ENCODE measurements at places on chromosomes 7 and 10. TPM values are rescaled to one million over a fixed set of nuclear protein-coding genes. Genes with fewer than 3 reads are reported as not detected.
A peak's percentile ranks its signal among the peaks of the same experiment; 100 is the strongest.

DNA sequence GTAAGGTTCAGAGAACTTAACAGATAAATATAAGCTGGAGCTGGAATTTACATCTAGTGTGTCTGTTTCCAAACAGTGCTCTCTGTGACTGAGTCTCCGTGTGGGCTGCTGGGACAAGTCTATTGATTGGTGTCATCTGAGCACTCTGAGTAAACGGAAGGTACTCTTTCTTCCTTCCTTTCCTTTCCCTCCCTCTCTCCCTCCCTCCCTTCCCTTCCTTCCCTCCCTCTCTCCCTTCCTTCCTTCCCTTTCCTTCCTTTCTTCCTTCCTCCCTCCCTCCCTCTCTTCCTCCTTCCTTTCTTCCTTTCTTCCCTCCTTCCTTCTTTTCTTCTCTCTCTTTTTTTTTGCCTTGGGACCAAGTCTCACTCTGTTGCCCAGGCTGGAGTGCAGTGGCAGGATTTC, 61.8 kb downstream of the ANKRD61 start:
- no peak for DNase-seq
- H3K4me3 ChIP-seq, result no peak overlapping the region
- no peaks in the 10 kb centered on the region for H3K36me3 ChIP-seq
- no peaks in the 10 kb centered on the region for H3K4me1 ChIP-seq
- no peaks in the 10 kb centered on the region for H3K27me3 ChIP-seq
- H3K27ac ChIP-seq, result no peak overlapping the region

The GIMAP4 gene
- total RNA-seq, result 68.5 TPM

The NME8 gene
- 1.0 TPM for total RNA-seq

DNA sequence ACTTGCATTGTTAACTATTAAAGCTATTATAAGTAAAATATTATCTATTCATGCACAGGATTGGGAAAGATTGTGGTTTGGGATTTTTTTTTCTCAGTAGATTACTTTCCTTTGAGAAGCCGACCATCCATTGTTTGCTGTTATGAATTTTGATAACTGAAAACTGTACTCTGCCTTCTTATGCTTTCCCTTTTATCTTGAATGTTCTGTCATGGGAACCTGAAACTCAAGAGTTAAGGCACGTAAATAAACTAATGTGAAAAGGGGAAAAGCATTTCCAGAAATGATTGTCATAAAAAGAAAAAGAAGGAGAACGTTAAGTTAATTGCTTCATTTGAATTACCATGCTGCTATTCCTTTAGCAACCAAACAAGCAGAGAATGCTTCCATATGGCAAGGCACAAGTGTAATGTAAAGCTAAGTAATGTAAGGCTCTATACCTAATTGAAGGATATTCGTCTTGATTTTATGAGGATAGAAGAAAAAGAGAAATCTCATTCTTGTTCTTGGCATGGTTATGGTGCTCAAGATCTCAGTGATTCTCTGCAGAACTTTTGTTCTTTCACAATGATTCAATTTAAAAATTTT, 370.8 kb downstream of the AUTS2 start:
- no peaks in the 10 kb centered on the region for H3K36me3 ChIP-seq
- H3K27ac ChIP-seq, result no peak overlapping the region
- H3K4me3 ChIP-seq, result no peak overlapping the region
- DNase-seq, result no peak
- no peaks in the 10 kb centered on the region for H3K27me3 ChIP-seq

DNA sequence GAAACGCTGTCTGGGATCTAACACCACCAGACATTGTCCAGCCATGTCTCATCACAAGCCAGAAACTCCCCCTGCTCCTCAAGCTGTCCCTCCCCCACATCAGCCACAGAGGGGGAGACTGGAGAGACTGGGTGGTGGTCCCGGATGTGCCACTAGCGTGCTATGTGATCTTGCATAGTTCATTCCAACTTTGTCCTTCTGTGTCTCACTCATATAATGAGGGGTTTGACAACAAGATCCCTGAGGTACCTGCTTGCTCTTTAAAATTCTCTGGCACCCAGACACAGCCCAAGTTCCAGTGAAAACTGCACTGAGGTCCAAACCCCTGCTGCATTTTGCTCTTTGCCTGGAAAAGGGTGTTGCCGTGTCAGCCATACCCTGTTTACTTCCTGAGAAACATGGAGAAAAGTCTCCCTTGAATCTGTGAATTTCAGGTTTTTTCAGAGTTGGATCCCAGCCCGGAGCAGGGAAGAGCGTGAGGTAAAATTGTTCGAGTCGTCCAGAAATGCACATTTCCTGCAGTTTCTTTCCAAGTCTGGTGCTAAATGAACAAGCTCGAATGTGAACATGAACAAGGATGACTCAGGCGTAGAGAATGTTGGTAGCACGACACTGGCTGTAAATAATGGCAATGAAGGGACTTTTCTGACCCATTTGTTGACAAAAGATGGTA, 156.6 kb downstream of the CCDC3 start:
- no peaks in the 10 kb centered on the region for H3K36me3 ChIP-seq
- H3K4me3 ChIP-seq, result no peak overlapping the region
- no peaks in the 10 kb centered on the region for H3K27me3 ChIP-seq
- no peak for DNase-seq
- H3K27ac ChIP-seq, result no peak overlapping the region

- H3K4me3 ChIP-seq, result no peak overlapping the region
- no peaks in the 10 kb centered on the region for H3K36me3 ChIP-seq
- no peak for DNase-seq
- no peaks in the 10 kb centered on the region for H3K27me3 ChIP-seq
Measured at GRCh38 chr10:29957236-29957635, 102.2 kb downstream of the JCAD start.

The C10orf53 gene
- total RNA-seq, result not detected

The VIM gene
- 696 TPM for total RNA-seq

DNA sequence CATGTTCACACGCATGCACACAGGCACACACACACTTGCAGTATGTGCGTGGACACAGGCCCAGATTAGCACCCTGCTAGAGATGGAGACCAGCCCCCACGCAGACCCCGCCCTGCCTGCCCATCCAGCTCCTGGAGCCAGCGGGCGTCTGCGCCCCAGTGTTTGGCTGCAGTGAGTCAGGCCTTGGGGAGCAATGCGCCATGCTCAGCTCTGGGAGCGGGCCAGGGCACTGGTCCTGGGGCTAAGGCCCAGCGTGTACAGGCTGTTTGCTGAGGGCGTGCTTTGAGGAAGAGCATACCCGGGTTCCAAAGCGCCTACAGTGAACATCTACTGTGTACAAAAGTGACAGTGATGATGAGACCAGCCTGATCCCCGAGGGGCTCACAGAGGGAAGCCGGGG, 16.0 kb upstream of the ELFN1 start:
- H3K4me1 ChIP-seq, result no peaks in the 10 kb centered on the region
- no peak overlapping the region for H3K27ac ChIP-seq
- DNase-seq, result no peak
- H3K36me3 ChIP-seq, result no peaks in the 10 kb centered on the region
- no peaks in the 10 kb centered on the region for H3K27me3 ChIP-seq

The HSPA12A gene
- 1.7 TPM for total RNA-seq

The PLXNA4 gene
- total RNA-seq, result 0.66 TPM

GRCh38 chr10:608331-609261, 80.9 kb downstream of the DIP2C start:
- H3K4me1 ChIP-seq, result no peaks in the 10 kb centered on the region
- H3K27ac ChIP-seq, result no peak overlapping the region
- no peaks in the 10 kb centered on the region for H3K36me3 ChIP-seq
- H3K27me3 ChIP-seq, result no peaks in the 10 kb centered on the region
- no peak overlapping the region for H3K4me3 ChIP-seq

DNA sequence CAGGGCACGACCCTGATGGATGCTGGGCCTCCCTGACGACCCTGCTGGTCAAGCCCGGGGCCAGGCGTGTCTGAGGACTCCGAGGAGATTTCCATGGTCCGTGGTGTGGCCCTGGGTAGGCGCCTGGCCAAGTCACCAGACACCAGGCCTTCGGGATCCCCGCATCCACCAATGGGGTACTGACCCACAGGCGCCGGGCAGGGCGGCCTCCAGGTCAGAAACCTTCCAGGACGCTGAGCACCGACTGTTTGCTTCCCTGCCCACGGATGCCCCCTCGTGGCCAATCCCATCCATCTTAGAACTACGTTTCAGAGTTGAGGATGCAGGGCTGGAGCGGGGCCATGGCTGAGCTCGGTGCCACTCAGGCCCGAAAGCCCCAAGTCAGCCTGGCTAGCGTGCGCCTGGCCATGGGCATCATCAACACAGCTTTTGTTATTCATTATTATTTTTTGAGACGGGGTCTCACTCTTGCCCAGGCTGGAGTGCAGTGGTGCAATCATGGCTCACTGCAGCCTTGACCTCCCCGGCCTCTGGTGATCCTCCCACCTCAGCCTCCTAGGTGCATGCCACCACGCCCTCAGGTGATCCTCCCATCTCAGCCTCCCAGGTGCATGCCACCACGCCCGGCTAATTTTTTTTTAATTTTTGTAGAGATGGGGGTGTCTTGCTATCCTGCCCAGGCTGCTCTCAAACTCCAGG, 7.1 kb upstream of the AMZ1 start:
- no peak overlapping the region for H3K27ac ChIP-seq
- H3K4me3 ChIP-seq, result no peak overlapping the region
- H3K27me3 ChIP-seq, result peaks cover 29% of the 10 kb centered on the region
- DNase-seq, result no peak
- no peaks in the 10 kb centered on the region for H3K4me1 ChIP-seq
- no peaks in the 10 kb centered on the region for H3K36me3 ChIP-seq

The ZP3 gene
- 1.6 TPM for total RNA-seq

GRCh38 chr10:71797533-71798307, 24.4 kb upstream of the VSIR start:
- H3K4me3 ChIP-seq, result no peak overlapping the region
- H3K36me3 ChIP-seq, result no peaks in the 10 kb centered on the region

- H3K4me1 ChIP-seq, result peaks cover 3% of the 10 kb centered on the region
- H3K27ac ChIP-seq, result no peak overlapping the region
- peaks cover 27% of the 10 kb centered on the region for H3K27me3 ChIP-seq
- H3K4me3 ChIP-seq, result peak overlapping the region; percentile 44
Measured at GRCh38 chr7:79452032-79452494, 1.4 kb downstream of the MAGI2 start.

DNA sequence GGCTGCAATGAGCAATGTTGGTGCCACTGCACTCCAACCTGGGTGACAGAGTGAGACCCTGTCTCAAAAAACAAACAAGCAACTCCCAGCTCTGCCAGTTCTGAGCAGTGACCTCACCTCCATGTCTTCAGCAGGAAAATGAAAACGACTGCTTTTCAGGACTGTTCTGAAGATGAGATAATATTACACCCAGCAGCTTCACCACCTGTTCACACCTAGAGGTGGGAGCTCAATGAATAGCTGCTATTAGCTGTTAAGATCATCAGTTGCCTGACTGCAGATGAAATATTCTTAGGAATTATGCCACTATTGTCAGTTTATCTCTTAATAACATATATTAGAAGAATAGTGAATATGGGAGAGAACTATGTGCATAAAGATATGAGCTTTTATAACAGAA, 48.4 kb upstream of the CYTH3 start:
- no peaks in the 10 kb centered on the region for H3K4me1 ChIP-seq
- H3K27ac ChIP-seq, result no peak overlapping the region
- no peaks in the 10 kb centered on the region for H3K36me3 ChIP-seq
- no peaks in the 10 kb centered on the region for H3K27me3 ChIP-seq
- no peak overlapping the region for H3K4me3 ChIP-seq
- no peak for DNase-seq

DNA sequence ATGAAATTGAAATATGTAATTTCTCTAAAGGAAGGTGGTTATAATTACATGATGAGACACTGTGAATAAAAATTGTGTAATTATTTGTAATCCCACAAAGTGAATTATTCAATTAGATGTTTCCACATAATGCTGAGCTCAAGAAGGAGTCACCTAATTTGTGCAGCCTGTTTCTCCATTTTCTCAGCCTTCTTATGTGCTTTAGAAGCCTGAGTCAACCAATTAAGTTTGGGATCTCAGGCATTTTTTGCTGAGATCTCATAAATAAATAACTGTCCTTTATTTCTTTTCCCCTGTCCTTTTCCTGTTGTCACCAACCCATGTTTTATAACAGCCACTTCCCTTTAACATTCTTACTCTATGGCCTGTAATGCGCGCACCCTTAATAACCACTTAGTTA, 506.5 kb upstream of the SEMA3D start:
- H3K27me3 ChIP-seq, result no peaks in the 10 kb centered on the region
- H3K4me3 ChIP-seq, result no peak overlapping the region
- no peak for DNase-seq
- H3K36me3 ChIP-seq, result no peaks in the 10 kb centered on the region
- H3K27ac ChIP-seq, result no peak overlapping the region

DNA sequence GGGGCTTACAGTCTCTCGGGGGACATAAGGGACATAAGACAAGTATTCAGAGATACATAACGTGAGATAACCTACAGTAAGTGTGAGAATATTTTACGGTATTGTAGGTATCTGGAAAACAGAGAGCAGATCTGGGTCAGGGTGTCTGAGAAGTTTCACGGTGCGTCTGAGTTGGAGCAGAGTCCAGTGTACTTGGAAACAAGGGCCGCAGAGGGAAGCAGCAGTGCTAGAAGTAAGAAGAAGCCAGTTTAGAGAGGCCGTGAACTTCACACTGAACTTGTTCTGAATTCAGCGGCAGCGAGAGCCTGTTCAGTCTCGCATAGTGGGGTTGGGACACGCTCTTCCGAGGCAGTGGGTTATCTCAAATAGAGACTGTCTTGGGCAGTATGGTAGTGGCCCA, 85.5 kb downstream of the TAF3 start:
- no peak for DNase-seq
- no peaks in the 10 kb centered on the region for H3K27me3 ChIP-seq
- H3K36me3 ChIP-seq, result no peaks in the 10 kb centered on the region
- no peak overlapping the region for H3K27ac ChIP-seq

- H3K27me3 ChIP-seq, result no peaks in the 10 kb centered on the region
- H3K27ac ChIP-seq, result no peak overlapping the region
- DNase-seq, result no peak
- no peaks in the 10 kb centered on the region for H3K36me3 ChIP-seq
- no peaks in the 10 kb centered on the region for H3K4me1 ChIP-seq
Measured at GRCh38 chr10:111836571-111836970, 347.0 kb downstream of the GPAM start.

Measured in thymus (tissue), 14 donors.